GM12891 (cell line): ENCODE measurements at places on chromosomes 5 and 9.

GRCh38 chr5:6591671-6592288, 41.1 kb downstream of the NSUN2 start:
- DNase-seq = no peak

- no peak for DNase-seq
Observed at GRCh38 chr9:28135549-28135948, 562.3 kb upstream of the C9orf72 start.

DNA sequence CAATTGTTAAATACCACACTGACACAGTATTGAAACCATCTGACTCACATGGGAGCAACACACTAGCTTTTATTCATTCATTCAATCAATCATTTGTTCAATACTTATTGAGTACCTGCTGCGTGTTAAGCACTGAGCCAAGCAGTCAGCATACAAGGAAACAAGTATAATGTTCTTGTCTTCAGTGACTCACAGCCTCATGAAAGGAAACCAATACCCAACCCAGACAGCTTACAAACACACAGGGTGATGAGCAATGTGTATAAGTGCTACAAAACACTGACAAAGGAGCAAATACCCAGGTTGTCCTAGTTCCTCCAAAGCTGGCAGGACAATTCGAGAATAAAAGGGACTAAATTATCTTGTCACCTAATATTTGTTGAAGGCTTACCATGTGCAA, 67.6 kb upstream of the RASEF start:
- DNase-seq = no peak

DNA sequence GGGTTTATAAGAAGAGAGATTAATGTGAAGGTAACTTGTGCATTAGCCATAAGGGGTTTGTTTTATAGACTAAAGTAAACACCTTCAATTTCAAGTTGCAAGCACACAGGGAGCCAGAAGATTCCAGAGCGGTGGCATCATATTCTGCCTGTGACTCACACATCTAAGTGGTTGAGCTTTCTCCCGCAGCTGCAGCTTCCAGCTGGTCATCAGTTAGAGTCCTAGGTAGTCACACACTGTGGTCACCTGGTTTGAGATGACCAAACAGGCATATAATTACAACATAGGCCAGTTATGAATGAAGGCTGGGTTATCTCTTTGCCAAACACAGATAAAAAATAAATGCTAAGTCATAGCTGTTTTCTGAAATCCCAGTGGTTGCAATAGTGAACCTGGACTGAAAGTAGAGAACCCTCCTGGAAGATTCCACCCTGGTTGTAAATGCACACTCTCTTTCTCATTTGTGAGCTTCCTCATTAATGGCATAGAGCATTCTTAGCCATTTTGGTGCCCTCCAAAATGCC, 171.3 kb downstream of the GDNF start:
- DNase-seq = no peak

DNA sequence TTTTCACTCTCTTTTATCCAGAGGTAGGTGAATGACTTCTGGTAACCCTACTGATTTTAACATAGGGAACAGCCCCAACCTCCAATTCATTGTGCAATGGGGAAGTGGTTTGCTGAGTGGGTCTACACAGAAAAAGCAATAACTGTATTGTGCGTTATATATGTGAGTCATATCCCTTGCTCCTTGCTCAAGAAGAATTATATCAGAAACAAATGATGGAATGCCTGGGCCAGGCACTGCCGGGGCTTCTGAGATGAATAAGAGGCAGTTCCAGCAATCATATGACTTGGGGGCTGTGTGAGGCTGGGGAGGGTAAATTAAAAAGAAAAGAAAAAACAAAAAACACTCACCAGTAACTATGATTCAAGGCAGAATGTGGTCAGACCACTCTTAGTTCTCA, 79.2 kb upstream of the ABCA1 start:
- no peak for DNase-seq

DNA sequence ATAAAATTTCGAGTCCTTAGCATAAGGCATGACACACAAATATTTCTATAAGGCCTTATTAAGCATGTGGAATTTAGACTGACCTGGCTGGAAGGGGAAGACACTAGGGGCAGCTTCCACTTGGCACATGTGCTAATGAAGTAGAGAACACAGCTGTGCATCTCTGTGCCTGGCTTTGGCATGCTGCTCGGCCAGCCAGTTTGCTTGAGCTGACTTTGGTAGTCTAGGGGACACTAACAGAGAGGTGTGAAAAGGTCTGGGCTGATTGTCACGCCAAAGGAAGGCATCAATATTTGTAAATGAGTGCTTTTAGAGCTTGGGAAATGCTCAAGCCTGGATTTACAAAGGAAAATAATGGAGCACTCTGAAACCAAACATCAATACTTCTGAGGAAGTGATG, 723.7 kb downstream of the PRELID2 start:
- no peak for DNase-seq

GRCh38 chr5:158534203-158534602, 565.5 kb downstream of the EBF1 start:
- DNase-seq = no peak

GRCh38 chr5:35004200-35004599, 43.5 kb downstream of the AGXT2 start:
- DNase-seq = no peak

DNA sequence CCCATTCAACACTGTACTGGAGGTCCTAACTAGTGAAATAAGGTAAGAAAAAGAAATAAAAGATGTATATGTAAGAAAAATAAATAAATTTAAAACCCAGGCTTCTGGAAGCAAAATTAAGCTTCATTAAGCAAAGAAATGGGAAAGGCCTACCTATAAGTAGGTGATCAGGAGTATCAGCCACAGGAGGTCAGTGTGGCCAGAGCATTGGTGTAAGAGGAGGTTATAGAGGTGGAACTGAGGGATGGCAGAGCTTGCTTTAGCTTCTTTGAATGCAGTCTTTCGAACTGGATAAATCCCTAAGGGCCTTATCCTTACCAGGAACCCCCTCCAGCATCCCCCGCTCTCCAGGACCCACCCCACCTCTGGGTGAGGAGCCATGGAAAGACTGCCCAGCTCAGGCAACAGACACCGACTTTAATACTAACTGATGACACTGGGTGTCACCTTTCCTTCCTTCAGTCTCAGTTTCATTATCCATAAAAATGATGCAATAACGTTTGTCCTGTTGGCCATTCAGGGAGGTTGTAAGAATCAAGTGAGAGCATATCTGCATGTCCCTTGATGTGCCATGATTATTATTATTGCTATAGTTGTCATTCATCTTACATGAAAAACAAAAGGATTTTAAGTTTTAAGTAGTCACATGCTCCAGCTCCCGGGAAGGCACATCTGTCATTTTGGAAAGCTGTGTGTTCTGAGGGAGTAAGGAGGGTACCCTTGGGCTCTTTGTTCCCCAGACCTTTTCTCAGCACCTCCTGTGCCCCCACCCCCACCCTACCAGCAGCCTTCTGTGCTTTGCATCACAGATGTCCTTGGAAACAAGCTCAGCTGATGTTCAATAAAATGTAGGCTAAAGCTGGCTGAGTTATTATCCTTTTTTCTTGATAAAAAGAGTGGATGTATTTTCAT, 50.8 kb upstream of the CTNNA1 start:
- DNase-seq = no peak

DNA sequence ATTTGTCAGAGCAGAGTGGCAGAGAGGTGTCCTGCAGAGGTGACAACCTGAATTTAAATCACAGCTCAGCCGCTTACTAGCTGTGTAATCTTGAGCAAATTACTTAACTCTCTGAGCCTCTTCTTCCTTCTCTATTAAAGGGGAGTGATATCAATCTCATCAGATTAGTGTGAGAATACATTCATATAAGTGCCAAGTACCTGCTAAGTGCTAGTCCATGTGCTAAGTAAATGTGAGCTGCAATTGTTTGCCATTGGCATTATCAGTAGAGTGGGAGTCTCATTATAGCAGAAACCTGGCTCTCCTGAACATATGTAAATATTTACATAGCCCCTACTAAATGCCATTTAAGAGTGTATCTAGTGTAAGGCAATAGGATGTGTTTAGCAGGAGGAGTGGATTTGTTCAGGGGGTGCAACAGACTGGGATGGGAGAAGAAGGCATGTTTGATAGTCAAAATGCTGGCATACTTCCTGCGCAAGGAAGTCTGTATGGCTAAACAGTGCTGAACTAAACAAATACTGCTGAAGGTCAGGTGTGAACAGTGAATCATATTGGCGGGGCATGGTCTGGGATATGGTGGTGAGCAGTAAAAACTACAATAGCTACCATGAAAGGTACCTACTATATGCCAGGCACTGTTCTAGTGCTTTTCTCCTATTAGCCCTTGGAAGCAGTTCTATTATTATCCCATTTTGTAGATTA, 74.5 kb downstream of the F2RL2 start:
- no peak for DNase-seq

GRCh38 chr5:54932789-54933188, 52.6 kb downstream of the ESM1 start:
- no peak for DNase-seq

GRCh38 chr5:135120951-135121350, 86.9 kb upstream of the PITX1 start:
- no peak for DNase-seq

GRCh38 chr5:131751506-131751905, 45.3 kb downstream of the FNIP1 start:
- no peak for DNase-seq

DNA sequence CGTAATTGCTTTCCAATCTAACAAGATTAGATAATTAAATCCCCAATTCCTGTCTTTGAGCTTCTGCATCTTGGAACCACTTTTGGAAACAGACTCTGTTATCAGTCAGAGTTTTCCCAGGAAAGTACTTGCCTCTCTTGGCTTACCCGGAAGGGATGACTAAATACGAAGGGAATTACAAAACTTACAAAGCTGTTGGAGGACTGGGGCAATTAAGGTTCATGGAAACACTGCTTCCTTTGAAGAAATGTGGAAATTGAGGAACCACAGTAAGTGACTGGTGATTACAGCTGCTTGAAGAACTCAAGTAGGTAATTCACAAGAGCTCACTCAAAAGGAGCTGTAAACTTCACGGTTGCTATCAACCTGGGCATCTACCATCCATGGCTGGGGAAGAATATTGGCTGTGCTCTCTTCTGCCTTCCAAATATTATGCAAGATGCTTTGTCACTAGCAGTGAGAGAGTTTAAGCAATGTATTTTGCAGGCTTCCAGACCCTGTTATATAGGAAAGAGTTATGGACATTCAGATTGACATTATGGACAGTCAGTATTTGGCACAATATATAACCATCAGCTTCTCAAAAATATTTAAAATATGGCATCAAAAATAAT, 104.6 kb upstream of the MAN2A1 start:
- no peak for DNase-seq

DNA sequence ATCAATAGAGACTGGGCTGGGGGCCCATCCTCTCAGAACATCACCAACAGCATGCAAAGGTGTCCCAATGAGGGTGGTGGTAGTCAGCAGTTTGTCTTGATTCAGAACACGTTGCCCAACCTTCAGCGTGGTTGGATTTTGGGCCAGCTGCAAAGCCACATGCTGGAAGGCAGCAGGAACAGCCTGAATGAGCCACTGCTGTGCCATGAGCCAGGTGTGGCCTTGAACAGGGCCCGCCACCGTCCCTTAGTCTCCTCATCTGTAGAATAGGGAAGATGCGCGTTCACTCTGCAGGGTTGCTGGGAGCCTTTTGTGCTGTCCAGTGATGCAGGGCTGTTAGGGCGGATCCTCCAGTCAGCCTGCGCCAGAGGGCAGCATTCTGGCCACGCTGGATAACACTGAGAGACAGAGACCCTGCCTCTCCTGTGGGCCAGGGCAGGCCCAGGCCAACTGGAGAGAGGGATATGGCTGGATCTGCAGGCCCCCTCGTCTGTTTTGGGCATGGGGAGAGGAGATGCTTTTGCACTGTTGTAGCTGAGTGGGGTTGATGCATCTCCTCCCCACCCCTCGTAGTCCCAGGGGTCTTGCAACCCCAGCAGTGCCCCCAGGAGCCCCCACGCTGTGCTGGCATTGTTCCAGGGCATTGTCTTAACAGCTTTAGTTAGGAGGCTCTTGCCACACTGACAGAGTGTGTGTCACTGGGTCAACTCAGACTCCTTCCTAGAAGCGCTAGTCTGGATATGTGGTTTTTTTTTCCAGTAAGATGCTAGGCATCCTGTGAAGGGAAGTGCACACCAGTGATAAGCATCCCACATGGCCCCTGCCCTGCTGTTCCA, 42.1 kb downstream of the SLC46A2 start:
- DNase-seq = no peak

GRCh38 chr5:111552896-111553295, 40.6 kb upstream of the STARD4 start:
- no peak for DNase-seq

DNA sequence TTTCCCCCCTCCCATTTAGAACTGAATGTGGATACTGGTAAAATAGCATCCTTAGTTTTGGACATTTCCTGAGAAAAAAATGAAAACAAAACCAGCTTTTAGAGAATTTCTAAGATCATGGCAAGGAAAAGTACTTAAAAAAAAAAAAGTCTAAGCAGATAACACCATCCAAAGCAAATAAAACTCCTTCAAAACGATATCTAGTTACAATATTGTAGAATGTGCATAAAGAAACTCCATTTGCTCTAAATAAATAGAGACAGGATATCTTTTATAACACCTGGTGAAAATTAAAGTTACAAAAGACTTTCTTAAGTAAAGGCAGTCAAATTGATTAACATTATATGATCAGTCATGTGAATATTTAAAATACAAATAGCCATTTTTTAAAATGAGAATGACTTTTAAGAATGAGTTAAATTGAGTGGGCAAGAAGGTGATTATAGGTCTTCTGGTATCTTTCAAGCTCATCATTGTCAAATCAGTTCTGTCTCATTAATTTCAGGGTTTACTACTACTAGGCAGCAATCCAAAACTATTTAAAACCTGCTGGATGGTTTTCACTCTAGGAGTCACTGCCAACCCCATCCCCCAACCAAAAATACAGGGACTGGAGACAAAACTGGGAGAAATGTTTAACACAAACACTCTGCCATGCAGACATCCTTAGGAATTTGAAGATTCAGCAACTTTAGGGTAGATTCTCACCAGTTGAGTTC, 382.6 kb downstream of the ADGRV1 start:
- no peak for DNase-seq

GRCh38 chr5:149584121-149584520, 2.8 kb downstream of the ARHGEF37 start:
- DNase-seq = no peak

DNA sequence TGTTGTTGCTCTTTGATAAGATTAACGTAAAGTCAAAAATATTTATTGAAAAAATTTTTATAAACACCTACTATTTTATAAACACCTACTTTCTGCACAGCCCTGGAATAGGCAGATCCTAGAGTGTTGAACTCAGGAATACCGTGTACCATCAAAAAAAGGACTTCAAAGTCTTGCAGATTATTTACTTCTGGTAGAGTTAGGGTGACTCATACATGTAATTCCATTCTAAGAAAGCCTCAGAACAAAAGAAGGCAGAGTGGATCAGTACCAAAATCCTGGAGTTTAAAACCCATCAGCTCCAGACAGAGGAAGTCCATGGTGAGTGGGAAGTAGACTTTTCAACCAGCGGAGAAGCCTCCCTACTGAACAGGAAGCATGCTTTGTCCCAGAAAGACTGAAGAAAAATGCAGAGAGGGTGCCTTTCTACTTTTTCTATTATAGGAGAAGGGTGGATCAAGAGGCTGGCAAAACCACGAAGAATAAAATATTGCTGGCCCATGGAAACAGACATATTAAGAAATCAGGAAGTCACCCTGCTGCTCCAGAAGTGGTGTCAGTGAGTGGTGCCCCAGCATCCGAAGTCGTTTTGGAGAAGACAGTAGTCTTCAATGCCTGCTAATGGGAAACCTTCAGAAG, 45.1 kb upstream of the DAB2 start:
- DNase-seq = no peak

- no peak for DNase-seq
Observed at GRCh38 chr9:121816845-121817450, 165.5 kb downstream of the DAB2IP start.

GRCh38 chr5:1515311-1515920, 8.3 kb downstream of the LPCAT1 start:
- no peak for DNase-seq

GRCh38 chr9:237858-238345, 23.2 kb downstream of the DOCK8 start:
- no peak for DNase-seq
